ENCODE measurements at places on chromosomes 6 and 20.

GRCh38 chr6:119267126-119267905 is 82.2 kb downstream of the MAN1A1 start:
- no peak for DNase-seq

GRCh38 chr20:61417221-61417941 is 165.3 kb downstream of the CDH4 start:
- no peak for DNase-seq

GRCh38 chr6:41464481-41464880 is 81.7 kb upstream of the FOXP4 start:
- DNase-seq = no peak

GRCh38 chr6:19571176-19571575 is 266.0 kb upstream of the ID4 start:
- no peak for DNase-seq

- no peak for DNase-seq
Measured at GRCh38 chr20:43539975-43540672, 18.7 kb upstream of the SGK2 start.

GRCh38 chr6:147508866-147509608 is 547 bp downstream of the SAMD5 start:
- peak; percentile 54 for DNase-seq

GRCh38 chr6:21390532-21391213 is 202.9 kb upstream of the SOX4 start:
- DNase-seq = no peak

DNA sequence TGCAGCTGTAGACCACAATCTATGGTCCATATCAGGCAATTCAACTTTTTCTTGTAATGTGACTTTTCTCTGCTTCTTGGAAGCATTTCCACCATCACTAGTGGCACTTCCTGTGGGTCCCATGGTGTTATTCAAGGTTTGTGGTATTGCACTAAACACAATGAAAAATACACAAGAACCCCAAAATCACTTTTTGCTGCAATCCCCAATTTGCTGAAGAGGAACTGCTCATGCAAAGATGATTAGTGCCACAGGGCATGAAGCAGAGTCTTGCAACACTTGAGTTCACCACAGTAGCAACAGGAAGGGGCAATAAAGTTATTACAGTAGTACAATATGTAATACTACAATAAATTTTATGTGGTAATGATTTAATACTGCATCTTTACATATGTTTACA is 16.8 kb upstream of the TAAR1 start:
- no peak for DNase-seq

DNA sequence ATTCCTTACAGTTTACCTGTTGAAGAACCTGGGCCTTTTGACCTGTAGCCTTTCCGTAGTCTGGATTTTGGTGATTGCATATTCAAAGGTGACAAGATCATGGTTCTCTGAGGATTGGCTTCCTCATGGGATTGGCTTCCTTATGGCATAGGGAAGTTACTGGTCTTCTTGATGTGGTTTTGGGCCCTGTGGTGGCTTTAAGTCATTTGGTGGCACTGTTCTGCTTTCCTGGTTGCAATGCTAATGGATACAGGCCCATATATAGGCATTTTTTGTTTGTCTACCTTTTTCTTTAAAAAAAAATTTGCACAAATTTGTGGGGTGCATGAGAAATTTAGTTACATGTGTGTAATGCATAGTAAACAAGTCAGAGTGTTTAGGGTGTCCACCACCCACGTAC is 185.7 kb downstream of the CDKAL1 start:
- no peak for DNase-seq

DNA sequence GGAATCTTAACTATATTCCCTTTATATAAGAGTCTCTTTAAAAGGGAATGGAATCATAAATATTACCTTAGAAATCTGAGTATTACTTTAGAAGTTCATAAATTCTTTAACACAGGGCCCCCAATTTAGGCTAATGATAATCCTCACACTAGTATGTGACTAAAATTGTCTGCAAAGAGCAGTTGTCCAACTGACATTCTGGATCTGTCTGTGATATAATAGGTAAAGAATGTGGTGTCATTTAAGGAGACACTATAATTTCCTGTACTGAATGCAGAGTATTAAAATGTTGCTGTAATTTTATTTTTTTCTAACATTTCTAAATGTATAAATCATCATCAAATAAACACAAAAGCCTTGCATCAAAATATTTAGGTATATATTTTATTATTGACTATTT is 128.5 kb upstream of the DST start:
- DNase-seq = no peak

DNA sequence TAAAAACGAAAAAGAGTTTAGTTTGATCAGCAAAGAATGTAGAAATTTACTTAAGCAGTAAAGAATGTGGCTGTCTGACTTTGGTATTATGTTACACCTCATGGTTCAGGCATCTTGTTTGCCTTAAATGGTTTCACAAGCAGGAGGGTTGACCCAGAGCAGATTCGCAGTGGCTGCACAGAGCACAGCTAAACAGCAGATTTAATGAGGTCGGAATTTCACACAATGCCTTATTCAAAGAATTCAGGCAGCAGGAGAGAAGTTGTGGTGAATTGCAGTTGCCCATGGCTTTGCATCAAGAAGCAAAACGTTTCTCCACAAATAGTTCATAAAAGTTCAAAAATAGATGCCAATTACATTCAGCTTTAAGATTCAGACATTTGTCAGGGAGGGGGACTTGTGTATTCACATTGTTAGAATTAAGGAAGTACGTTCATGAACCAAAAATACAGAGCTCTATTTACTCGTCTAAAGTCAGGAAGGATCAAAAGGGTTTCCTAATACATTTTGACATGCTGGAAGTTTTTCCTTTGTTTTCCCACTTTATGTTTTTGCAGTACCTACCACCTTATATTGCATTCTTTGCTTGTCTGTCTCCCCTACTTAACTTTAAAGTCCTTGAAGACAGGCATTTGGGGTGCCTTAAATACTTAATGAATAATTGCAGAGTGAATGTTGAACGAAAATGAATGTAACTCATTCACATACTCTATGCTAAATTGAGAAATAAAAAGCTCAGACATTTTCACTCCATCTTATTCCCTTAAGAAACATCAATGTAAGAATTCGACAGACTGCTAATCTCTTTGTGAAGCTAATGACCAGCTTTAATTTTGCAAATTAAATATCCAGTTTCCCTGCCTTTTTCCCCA is 1163.6 kb upstream of the CITED2 start:
- DNase-seq = peak; percentile 49

- DNase-seq = no peak
Measured at GRCh38 chr6:79802657-79803300, 144.6 kb downstream of the ELOVL4 start.

GRCh38 chr20:52619101-52619500 is 353.1 kb upstream of the TSHZ2 start:
- no peak for DNase-seq

GRCh38 chr6:131134220-131134979 is 867 bp upstream of the AKAP7 start:
- no peak for DNase-seq

DNA sequence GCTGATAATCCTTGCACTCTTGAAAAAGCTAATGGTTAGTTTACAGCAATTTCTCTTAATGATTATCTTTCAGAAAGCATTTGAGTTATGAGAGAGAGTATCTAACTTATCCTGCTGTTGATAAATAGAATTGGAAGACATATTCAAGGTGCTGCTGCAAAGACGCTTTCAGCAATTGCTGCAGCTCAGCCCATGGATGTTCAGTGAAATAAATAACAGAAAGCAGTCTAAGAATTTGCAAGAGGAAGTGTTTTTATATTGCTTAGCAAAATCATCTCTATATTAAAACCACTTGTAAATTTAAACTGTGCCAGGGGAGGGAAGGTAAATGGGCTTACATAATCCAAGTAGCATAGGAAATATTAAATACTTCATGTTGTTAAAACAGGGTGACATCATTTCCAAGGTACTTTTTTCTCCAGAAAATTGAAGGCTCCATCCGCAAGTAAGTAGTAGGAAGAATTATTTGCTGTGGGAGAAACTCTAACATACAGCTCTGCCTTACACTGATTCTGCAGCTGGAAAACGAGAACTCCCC is 188.5 kb downstream of the ADAT2 start:
- DNase-seq = no peak
